ENCODE measurements at places on chromosomes 1 and 21.

DNA sequence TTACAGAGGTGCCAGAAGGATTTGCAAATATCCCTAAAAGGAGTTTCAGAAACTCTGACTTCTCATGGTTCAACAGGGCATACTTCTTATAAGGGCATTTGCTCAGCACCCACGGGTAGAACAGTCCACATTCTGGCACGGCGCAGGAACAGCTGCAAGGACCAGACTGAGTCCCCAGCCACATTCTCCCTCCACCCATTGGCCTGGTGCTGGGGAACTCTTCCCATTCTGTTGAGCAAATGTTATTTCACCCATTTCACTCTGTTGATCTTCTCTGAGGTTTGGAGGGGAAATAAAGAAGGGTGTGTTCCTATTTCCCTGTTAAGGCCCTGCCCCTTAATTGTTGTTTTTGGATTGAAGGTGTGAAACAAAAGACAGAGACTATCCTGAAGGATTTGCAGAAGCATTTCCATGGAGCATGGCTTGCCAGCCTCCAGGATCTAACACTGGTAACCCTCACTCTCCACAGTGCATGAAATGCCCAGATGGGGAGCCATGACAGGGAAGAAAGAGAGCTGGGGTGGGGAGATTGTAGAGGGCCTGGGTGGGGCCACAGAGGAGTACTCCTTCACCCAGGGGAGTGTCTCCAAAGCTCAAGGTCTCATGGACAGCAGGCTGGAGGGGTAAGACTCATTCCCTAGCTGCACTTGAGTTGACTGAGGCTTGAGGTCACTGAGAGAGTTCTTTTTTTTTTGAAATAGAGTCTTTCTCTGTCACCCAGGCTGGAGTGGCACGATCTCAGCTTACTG is 35.0 kb downstream of the INAVA start:
- no peak for DNase-seq

DNA sequence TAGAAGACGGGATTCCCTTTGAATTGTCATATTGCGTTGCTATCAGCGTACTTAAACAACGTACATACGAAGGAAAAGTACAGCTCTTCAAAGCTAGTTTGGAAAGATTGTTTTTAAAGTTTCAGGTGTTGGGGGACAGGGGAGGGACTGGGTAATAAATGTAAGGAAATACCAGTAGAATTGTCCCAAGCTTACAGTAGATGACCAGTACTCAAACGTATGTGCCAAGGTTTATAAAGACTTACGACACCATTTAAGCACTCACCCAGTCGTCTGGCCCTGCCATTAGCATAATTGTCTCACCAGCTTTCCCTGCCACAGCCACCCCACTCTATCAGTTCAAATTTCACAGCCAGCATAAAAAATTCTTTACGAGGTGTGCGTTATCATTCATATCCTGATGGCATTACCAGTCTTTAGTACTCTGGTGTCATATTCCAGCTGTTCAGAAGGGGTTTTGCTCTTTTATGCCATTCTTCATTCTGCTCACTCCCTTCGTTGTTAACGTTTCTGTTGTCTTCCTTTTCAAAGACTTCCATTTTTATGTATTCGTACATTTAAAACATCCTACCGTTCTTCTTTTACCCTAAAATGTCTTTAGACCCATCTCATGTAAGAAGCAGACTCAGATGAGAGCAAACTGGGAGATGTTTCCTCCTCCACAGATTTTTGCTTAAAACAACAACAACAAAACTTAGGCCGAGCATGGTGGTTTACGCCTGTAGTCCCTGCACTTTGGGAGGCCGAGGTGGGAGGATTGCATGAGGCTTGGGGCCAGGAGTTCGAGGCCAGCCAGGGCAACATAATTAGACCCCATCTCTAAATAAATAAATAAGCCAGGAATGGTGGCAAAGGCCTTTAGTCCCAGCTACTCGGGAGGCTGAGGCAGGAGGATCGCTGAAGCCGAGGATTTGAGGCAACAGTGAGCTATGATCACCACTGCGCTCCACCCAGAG is 1.0 kb upstream of the HP1BP3 start:
- no peak for DNase-seq

- no peak for DNase-seq
These were observed 39.4 kb upstream of the CD55 start for GRCh38 chr1:207282058-207282457.

- DNase-seq = no peak
These were observed 4.1 kb downstream of the ARMH1 start for GRCh38 chr1:44678626-44679025.

DNA sequence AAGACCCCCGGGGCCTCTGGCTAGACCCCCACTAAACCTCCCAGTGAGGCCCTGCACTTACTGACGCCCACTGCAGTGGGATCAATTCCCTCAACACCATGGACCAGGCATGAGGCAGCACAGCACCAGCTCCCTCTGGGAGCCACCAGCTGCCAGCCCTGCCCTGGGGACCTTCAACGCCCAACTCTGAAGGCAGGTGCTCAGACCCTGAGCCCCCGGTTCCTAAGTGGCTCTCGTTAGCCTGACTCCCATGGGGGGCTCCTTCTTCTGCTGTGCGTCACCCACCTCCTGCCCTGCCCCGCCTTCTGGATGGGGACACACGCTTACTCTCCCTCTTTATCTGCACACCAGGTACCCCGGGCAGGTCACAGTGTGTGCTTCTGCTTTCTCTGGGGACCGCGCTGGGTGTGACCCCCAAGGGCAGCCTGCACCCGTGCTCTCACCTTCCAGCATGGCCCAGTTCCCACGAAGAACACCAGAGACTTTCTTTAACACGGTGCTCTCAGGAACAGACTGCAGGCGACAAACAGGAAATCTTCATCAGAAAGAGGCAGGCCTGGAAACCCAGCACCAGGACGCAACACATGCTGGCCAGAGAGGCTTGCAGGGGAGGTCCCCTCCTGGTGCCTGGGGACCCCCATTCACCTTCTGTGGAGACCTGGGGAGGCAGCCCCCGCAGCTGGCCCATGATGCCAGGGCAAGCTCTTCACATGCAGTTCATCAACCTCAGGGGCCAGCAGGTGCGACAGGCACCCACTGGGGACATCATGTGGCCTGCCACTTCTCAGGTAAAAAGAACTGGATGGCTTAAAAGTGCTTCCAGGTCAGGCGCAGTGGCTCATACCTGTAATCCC is 27.3 kb downstream of the WDR4 start:
- no peak for DNase-seq

DNA sequence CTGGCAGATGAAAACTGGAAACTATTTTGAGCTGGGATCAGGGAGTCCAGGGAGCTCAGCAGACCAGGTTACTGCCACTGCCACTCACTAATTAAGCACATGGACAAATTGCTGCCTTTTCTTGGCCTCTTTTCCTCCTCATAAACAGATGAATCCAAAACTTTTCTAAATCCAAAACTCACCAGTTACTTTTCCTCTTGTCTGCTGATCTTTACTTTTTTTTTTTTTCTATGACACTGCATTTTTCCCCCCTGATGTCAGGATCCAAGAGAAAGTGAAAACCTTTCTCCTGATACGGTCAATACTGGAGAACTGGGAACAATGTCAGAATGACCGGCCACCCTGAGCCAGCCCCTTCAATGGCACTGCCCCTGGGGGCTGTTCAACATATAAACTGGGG is 405.8 kb downstream of the DUSP10 start:
- no peak for DNase-seq

DNA sequence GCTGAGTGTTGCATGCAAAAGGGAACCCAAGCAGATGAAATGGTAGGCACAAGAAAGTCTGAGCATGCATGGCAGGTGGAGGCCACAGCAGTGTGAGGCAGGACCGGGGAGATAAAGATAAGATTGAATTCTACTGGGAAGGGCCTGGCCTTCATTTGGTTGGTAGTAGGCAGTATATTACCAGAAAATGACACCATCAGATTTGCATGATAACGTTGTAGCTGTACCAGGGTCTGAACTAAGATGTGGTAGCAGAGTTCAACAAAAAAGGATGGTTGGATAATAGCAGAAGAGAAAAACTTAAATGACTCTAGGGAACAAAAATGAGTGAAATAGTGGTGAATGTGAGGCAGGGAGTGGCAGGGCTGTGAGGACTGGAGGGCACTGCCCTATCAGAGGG is 75.6 kb upstream of the DNAJC6 start:
- DNase-seq = no peak

DNA sequence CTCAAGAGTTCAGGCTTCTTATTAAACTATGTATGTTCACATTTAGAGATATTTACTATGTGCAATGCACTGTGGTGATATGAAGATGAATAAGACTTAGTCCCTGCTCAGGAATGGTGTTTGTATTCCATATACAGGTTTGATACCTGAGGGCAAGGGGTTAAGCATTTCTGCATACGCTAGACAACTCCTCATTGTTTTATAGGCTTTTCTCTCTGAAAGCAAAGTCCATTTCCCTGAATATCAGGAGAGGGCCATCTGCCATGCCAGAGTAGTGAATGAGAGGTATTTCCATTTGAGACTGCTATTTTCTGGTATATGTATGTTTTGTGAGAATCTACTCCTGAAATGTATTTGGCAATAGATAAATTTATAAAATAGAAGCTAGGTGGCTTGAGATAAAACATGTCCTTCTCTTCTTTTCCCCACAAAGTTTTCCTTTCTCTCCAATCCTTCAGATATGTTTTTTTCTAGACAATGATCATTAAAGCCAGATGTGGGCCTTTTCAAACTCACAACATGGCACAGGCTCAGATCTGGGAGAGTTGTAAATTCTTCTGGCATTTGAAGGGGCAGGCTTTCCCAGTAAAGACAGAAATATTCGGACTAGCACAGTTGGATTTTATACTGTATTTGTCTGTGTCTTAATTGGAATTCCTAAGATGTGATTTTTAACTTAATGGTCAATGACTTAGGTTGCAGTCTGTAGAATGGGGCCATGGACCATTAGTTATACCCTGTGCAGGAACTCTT is 73.3 kb upstream of the WDR26 start:
- DNase-seq = no peak

GRCh38 chr1:185551008-185551407 is 183.2 kb upstream of the HMCN1 start:
- no peak for DNase-seq

DNA sequence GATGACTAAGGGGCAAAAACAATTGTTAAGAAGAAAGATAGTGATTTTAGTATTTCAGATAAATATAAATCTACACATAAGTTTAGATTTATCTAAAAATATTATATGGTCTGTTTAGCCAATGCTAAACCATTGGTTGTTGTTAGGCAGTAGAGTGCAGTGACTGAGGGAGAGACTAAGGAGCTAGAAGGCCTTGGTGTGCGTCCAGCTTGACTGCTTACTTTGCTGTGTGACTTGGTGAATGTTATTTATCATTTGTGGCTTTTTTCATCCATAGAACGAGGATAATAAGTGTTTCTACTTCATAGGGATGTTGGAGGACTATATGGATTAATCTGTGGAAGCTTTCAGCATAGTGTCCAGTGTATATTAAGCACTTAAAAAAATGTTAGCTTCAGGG is 264.7 kb upstream of the C1orf105 start:
- DNase-seq = no peak

DNA sequence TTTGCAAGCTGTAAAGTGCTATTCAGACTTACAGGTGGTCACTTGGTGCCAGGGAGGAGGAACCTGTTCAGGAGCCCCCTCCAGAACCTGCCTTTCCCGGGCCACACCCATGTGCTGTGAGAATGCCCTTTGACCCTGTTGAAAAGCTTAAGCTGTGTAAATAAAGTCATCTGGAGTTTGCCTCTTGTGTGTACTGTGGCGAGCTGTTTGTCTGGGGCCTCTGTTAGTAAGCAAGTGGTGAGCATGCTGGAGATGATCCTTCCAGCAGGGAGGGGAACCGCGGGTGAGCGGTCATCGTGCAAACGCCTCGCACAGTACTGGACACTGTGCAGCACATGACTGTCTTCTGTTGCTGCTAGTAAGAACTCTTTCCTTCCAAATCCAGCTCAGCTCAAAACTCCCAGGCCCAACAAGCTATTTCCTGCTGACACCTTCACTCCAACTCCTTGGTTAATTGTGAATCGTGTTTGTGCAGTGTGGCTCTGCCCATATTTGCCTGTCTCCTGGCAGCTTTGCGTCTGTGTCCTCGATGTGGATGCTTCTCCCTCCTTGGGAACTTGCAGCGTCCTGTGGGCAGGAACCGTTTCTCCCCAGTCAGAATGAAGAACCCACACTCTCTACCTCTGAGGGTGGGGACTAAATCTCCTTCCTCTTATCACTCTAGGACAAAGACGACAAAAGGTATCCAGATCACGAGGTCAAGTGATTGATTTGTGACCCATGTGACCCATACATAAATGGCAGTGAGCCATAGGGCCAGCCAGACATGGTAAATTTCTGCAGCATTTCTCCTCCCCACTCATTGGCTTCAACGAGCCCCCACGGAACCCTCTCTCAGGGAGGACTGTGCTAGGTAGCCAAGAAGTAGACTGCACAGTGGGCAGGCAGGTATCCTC is 13.9 kb upstream of the BTG2 start:
- DNase-seq = no peak

GRCh38 chr1:2468041-2468472 is 8.0 kb upstream of the PLCH2 start:
- no peak for DNase-seq

- no peak for DNase-seq
These were observed 742 bp downstream of the IL19 start for GRCh38 chr1:206771338-206771692.

GRCh38 chr1:9384751-9385245 is 92.1 kb downstream of the SPSB1 start:
- DNase-seq = no peak

GRCh38 chr21:44730028-44730395 is 18.6 kb upstream of the TSPEAR start:
- no peak for DNase-seq

Measured in stimulated activated CD8-positive, alpha-beta memory T cell treated with anti-CD3 and anti-CD28 coated beads, Interleukin-7, amount 100 ng/mL, for 1 hour (primary cell).